ENCODE measurements at places on chromosomes 1 and 21. TPM values are rescaled to one million over a fixed set of nuclear protein-coding genes. Genes with fewer than 3 reads are reported as not detected.

Gene HRNR
- 0.24 TPM for polyA plus RNA-seq

Gene NHLH1
- 0.25 TPM for polyA plus RNA-seq

Gene ZNF362
- polyA plus RNA-seq = 53.9 TPM

Gene EFHD2
- 11.9 TPM for polyA plus RNA-seq

Gene TRPM2
- polyA plus RNA-seq = 1.3 TPM

DNA sequence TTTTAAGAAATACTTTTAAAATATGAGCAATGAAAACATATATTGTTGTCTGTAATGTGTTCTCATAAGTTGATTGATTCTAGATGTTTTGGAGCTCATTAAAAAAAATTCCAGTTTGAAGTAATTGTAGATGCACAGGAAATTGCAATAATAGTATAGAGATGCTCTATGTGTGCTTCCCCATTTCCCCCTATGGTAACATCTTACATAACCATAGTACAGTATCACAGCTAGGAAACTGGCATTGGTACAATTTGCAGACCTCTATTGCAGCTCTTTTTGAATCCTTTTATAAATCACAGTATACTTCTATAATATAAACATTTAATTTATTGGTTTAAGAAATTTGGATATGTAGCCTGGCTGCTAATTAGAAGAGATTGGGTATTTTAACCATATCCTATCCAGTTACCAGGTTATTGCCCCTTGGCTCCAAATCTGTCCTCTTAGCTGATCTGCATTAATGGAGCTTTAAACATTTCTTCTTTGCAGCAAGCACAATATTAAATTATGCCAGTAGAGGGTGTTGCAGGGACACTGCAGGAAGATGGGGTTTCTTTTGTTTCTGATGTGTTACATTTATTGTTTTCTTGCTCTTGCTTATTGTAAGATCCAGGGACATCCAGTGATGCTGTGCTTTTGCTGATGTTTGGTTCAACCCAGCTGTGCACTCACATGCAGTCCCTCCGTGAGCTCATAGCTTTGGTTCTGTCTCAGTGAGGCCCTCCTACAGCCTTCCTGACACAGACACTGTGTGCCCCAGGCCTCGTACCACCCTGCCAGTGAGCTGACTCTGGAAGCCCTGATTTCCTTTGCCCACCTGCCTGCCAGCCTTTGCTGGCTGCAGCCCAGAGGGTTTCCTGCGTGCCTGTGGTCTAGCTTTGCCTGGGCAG lies 103.3 kb downstream of the RABGAP1L start:
- DNase-seq = peak; percentile 67

DNA sequence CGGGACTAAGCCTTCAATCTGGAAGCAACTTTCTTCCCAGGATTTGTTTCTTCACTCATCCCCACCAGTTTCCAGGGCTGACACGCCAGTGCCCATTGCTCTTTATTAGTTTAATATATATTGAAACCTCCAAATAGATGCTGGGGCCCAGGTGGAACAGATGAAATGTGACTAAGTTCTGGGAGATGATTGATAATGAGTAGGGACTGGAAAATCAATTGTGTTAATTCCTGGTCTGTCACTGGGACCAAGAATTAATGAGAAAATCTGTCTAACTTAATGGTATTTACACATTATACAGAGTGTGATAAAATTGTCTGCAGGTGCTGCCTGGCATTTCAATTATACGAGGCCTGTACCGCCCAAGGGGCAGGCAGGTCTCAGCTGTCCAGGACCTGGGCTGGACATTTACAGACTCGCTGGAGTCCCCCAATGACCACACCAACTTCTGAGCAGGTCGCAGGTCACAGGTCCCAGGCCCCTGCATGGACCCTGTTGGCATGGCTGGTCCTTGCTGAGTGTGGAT lies 35.8 kb downstream of the UBIAD1 start:
- DNase-seq = no peak

GRCh38 chr1:5959087-5959486 lies 33.1 kb downstream of the NPHP4 start:
- DNase-seq = peak; percentile 26

DNA sequence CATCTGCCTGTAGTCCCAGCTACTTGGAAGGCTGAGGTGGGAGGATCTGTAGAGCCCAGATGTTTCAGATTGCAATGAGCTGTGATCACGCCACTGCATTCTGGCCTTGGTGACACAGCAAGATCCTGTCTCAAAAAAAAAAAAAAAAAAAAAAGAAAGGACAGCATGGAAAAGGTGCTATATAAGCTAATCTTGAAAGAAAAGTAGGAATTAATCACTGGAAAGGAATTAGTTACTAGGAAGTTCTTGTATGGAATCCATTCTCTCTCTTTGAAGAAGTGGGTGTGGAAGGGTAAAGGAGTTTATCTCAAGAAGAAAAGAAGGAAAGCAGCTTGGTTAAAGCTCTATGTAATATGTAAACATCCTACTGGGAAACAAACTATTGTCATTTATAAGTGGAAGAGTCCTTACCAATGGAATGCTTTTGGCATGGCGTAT lies 339.2 kb downstream of the DPYD start:
- DNase-seq = peak; percentile 23

GRCh38 chr21:41317458-41317857 lies 857 bp downstream of the FAM3B start:
- no peak for DNase-seq

GRCh38 chr21:25806060-25806459 lies 71.3 kb downstream of the GABPA start:
- DNase-seq = no peak

DNA sequence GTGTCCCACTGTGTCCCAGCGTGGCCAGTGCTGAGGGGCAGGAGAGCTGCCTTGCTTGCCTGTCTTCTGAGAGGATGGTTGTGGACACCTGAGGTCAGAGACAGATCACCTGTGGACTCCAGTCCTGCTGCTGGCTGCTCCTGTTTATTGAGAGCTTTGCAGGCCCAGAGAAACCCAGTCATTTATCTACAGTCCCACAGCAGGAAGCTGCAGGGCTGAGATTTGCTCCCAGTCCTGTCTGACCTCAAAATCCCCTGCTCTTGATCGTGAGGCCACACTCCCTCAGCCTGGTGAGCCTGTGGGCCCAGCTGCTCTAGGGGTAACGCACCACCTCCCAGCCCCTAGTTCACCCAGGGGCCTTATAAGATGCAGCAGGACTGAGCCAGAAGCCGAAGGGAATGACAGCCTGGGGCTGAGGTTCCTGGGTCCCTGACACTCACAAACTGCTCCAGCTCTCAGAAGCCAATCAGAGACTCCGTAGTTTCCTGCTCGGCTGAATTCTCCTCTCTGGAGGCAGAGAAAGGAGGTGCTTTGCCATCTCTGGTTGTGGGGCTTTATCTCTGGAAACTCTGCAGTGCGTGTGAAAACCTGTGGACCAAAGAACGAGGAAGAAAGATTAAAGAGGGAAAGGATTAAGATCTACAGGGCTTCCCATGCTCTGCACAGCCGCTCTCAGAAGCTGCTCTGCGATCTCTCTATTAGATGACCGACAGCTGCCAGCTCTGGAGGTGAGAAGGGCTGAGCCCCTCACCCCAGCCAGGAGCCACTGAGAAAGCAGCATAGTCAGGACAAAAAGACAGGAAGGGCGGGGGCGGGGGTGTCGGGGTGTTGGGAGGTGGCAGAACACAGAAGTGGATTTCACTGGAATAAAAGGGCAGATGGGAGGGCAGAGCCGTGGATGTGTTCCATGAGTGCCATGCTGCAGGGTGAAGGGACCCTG lies 39.1 kb downstream of the UBIAD1 start:
- no peak for DNase-seq
